GM12878 (cell line): ENCODE measurements at places on chromosomes 3 and 15. TPM values are rescaled to one million over a fixed set of nuclear protein-coding genes. Genes with fewer than 3 reads are reported as not detected.

- H3K36me3 ChIP-seq = no peaks in the 10 kb centered on the region
- H3K4me1 ChIP-seq = no peaks in the 10 kb centered on the region
- H3K27ac ChIP-seq = no peak overlapping the region
- H3K27me3 ChIP-seq = no peaks in the 10 kb centered on the region
- DNase-seq = no peak
- H3K4me3 ChIP-seq = no peak overlapping the region
Observed at GRCh38 chr3:138011722-138012121, 1.8 kb downstream of the CLDN18 start.

DNA sequence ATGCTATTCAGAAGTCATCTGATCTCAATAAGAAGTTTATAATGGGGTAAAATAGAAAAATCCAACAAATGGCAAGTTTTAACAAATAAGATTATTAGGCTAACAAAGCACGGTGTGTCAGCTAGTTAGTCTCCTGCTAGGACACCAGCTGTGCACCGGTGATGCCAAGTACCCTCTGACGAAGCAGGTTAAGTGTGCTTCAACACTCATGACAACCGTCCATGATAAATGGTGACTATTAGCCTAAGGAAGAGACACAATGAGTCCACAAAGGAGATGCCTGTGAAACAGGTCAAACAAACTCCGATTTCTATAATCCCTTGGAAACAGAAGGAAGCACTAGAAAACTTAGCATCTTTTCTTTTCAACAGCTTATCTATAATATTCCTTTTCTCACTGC is 36.5 kb downstream of the ATP13A3 start:
- H3K4me3 ChIP-seq = no peak overlapping the region
- peaks cover 6% of the 10 kb centered on the region for H3K4me1 ChIP-seq
- H3K27ac ChIP-seq = no peak overlapping the region

FGF7 gene
- polyA plus RNA-seq = 0.23 TPM in 1 of 2 replicates, not detected in the other

EOMES gene
- polyA plus RNA-seq = 2.2 and 2.5 TPM in 2 replicates

LCTL gene
- 0.34 and 0.76 TPM in 2 replicates for polyA plus RNA-seq

DNA sequence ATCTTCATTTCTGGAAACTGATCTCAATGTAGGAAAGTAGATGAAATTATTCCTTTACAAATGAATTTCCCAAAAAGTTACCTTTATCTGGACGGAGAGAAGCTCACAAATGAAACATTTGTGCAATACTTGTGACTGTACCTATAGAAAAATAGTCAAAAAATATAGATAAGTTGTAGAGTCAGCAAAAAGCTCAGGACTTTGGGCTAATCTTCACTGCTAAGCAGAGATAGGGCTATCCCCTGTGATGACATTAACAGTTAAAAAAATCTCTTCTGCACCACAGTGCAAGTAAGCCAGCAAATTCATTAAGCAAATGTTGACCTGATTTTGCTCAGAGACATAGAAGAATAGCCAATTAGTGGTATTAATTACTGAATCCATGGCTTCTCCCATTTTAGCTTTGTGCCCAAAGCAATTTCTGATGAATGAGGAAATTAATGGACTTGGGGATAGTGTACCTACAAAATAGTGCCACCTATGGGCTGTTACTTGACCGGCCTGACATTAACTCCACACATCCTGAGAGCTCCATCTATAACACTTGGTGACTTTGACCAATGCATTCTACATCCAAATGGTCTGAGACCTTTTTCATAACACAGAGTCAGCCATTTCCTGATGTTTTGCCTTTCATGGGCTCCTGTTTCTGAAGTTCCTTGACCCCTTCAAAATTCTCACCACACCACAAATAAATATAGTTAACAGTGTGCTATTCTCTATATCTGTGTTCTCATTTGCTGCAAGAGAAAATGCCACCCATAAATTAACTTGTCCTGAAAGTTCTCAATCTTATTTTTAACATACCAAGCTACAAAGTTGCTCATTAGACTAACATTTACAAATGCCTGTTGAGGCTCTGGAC is 105.0 kb downstream of the SSR3 start:
- no peak overlapping the region for H3K4me3 ChIP-seq
- no peak overlapping the region for H3K27ac ChIP-seq
- DNase-seq = no peak
- H3K27me3 ChIP-seq = no peaks in the 10 kb centered on the region; the same call in 1 of the 2 replicates
- H3K36me3 ChIP-seq = no peaks in the 10 kb centered on the region

- H3K4me3 ChIP-seq = peak overlapping the region; percentile 69
- H3K4me1 ChIP-seq = peaks cover 36% of the 10 kb centered on the region
Observed at GRCh38 chr15:64045774-64046420, 388 bp downstream of the DAPK2 start.

GRCh38 chr3:140187656-140188221 is 252.8 kb downstream of the CLSTN2 start:
- H3K27ac ChIP-seq = no peak overlapping the region
- H3K36me3 ChIP-seq = no peaks in the 10 kb centered on the region
- no peak for DNase-seq
- H3K4me3 ChIP-seq = no peak overlapping the region
- H3K27me3 ChIP-seq = no peaks in the 10 kb centered on the region

DNA sequence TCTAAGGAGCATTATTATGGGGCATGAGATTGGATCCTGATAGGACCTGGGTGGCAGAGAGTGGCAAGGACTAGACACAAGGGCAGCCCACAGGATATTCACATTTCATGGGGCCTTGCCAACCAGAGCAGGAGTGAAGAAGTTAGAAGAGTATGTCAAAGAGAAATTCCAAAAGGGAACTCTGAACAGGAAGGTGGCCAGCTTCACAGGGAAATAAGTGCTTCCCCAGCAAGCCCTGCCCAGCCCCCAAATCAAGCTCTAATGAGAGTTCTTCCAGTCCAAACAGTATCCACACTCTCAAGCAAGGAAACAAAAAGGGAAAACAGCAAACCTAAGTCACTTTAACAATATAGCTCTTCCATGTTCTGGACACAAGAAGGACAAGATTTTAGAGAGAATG is 130.2 kb upstream of the COL8A1 start:
- H3K4me1 ChIP-seq = peaks cover 6% of the 10 kb centered on the region; the same call in 1 of the 2 replicates
- H3K36me3 ChIP-seq = no peaks in the 10 kb centered on the region
- H3K27me3 ChIP-seq = no peaks in the 10 kb centered on the region
- H3K27ac ChIP-seq = no peak overlapping the region

LRTM1 gene
- not detected in 2 replicates for polyA plus RNA-seq

DNA sequence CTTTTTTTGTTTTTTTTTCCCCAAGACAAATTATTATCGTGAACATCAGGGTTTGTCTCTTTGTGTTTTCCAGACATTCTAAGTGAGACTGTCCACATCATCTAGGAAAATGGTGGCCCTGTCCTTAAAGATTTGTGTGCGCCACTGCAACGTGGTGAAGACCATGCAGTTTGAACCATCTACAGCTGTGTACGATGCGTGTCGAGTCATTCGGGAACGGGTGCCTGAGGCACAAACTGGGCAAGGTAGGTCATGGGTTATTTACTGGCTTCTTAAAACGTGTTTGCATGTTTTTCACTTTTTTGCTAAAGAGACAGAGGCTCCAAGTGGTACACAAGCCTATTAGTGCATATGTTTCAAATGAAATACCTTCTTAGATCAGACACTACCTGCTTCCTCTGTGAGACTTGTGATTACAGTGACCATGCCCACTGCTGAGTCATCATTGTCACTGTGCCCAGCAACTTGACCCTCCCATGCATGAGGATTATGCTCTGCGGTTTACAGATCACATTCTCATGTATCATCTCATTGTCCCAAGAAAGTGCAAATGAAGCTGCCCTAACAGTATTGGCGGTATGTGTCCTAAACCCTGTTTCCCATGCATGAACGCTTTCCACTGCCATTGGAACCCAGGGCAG is 395.2 kb upstream of the TPM1 start:
- H3K36me3 ChIP-seq = no peaks in the 10 kb centered on the region
- H3K4me3 ChIP-seq = no peak overlapping the region
- no peak for DNase-seq
- no peaks in the 10 kb centered on the region for H3K27me3 ChIP-seq
- peaks cover 20% of the 10 kb centered on the region for H3K4me1 ChIP-seq

DNA sequence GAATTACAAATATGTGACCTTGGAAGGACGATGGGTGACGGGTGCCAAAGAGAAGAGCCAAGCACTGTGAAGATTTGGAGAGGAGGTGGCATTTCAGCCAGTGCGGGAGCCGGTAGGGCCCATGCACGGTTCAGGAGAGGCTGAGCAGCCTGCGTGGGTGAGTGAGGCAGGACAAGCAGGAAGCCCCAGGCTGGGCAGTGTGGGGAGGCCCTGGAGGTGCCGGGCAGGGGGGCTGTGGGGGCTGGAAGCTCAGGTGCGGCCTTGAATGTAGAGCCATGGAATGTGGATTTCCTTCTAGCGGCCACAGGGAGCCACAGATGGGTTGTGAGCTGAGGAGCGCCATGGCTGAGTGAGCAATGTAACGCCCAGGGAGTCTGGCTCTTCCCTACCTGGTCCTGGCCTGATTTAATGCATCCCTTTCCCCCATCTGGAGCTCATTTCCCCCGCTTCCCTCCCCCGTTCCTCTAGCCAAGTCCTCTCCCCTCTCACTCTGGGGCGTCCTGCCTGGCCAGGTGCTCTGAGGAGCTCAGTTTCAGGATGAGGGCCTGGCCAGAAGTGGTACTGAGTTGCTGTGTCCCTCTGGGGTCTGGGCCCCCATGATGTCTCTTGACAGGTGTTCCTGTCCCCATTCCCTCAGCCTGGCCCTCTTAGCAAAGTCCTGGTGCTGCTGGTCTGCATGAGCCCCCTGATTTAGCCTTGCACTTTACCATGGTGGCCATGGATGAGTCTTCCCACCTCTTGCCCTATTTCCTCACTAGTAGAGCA is 41.8 kb upstream of the IQSEC1 start:
- DNase-seq = no peak
- no peak overlapping the region for H3K27ac ChIP-seq
- no peak overlapping the region for H3K4me3 ChIP-seq
- H3K36me3 ChIP-seq = no peaks in the 10 kb centered on the region
- H3K4me1 ChIP-seq = peaks cover 13% of the 10 kb centered on the region
- H3K27me3 ChIP-seq = no peaks in the 10 kb centered on the region

- H3K27ac ChIP-seq = no peak overlapping the region
- no peak overlapping the region for H3K4me3 ChIP-seq
- DNase-seq = no peak
- no peaks in the 10 kb centered on the region for H3K36me3 ChIP-seq
- H3K27me3 ChIP-seq = peaks cover 2% of the 10 kb centered on the region; the same call in 1 of the 2 replicates
Observed at GRCh38 chr3:45319231-45319995, 69.0 kb upstream of the LARS2 start.

ISL2 gene
- not detected in 2 replicates for polyA plus RNA-seq

DNA sequence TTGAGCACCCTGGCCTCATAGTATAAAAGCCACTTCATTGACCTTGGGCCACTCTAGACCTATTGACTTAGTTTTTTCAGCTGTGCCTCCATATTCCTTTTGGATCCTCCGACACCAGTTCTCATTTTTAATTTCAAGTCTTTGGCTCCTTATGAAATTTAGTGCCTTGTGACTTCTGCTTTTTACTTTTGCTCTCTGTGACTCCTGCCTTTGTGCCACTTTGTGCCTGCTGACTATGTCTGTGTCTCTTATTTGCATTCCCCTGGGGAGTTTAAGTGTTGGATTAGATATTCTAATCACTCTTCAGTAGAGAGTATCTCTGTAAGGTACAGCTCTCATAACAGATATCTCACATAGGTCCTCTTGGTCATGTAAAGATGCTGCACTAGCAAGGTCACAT is 39.6 kb upstream of the GPR149 start:
- H3K36me3 ChIP-seq = no peaks in the 10 kb centered on the region
- H3K4me3 ChIP-seq = no peak overlapping the region
- no peaks in the 10 kb centered on the region for H3K27me3 ChIP-seq
- H3K4me1 ChIP-seq = no peaks in the 10 kb centered on the region
- DNase-seq = no peak

TRPM1 gene
- polyA plus RNA-seq = not detected in 2 replicates

NPHP3 gene
- 1.1 and 2.1 TPM in 2 replicates for polyA plus RNA-seq

DNA sequence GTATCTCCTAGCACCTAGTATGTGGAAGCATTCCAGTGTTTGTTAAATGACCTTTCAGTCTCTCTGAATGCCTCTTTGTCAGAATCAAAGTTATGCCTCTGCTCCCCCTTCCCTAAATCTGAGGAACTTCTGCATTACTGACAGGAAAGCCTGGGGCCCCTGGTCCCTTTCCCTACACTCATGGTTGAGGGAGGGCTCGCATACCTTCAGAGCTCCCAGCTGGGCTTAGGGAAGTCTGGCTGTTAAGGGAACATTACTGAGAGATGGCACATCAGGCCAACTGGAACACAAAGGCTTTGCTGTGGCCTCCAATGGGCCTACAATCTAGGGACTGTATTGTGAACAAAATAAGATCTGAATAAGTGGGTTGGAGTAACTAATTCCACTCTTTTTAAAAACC is 10.3 kb downstream of the PKM start:
- no peaks in the 10 kb centered on the region for H3K27me3 ChIP-seq
- no peak for DNase-seq
- peaks cover 26% of the 10 kb centered on the region for H3K4me1 ChIP-seq

- H3K27ac ChIP-seq = no peak overlapping the region
- peaks cover 9% of the 10 kb centered on the region for H3K27me3 ChIP-seq
- no peak for DNase-seq
- no peaks in the 10 kb centered on the region for H3K36me3 ChIP-seq
Observed at GRCh38 chr3:126213379-126214028, 33.1 kb upstream of the ALDH1L1 start.

DNA sequence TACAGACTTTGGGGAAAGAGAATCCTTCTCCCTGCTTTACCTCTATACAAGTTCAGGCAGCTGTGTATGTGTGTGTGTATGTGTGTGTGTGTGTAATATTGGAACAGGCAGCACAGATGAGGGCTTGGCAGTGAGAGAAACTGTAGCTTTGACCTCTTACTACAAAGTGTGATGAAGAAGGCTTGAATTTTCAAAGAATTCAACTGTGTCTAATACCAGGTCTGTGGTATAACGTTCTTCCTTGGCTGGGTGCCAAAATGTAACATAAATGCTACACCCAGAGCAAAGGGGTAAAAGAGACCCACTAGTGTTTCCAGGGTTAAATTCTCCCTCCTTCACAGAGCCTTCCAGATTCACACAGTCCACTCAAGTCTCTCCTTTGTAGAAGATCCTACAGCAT is 51.1 kb downstream of the CHST2 start:
- no peaks in the 10 kb centered on the region for H3K27me3 ChIP-seq
- H3K36me3 ChIP-seq = no peaks in the 10 kb centered on the region
- H3K27ac ChIP-seq = peak overlapping the region; percentile 82
- peaks cover 39% of the 10 kb centered on the region for H3K4me1 ChIP-seq
- no peak overlapping the region for H3K4me3 ChIP-seq

GRCh38 chr3:171005648-171006047 is 20.9 kb downstream of the SLC2A2 start:
- no peak overlapping the region for H3K4me3 ChIP-seq
- DNase-seq = no peak
- H3K27ac ChIP-seq = no peak overlapping the region
- H3K27me3 ChIP-seq = no peaks in the 10 kb centered on the region

GRCh38 chr3:77412021-77412438 is 372.1 kb downstream of the ROBO2 start:
- no peaks in the 10 kb centered on the region for H3K4me1 ChIP-seq
- no peak overlapping the region for H3K27ac ChIP-seq
- no peak for DNase-seq
- H3K27me3 ChIP-seq = no peaks in the 10 kb centered on the region
- no peak overlapping the region for H3K4me3 ChIP-seq

- no peak for DNase-seq
- no peaks in the 10 kb centered on the region for H3K36me3 ChIP-seq
- no peak overlapping the region for H3K4me3 ChIP-seq
- H3K4me1 ChIP-seq = 0 out of 2 replicates have a peak, but pooled peaks cover 4% of the 10 kb centered on the region
- H3K27ac ChIP-seq = no peak overlapping the region
Observed at GRCh38 chr3:128991355-128991895, 2.5 kb downstream of the CFAP92 start.

- DNase-seq = no peak
- no peaks in the 10 kb centered on the region for H3K36me3 ChIP-seq
- H3K27ac ChIP-seq = no peak overlapping the region
- no peak overlapping the region for H3K4me3 ChIP-seq
- peaks cover 3% of the 10 kb centered on the region; the same call in 1 of the 2 replicates for H3K4me1 ChIP-seq
- no peaks in the 10 kb centered on the region for H3K27me3 ChIP-seq
Observed at GRCh38 chr3:114942773-114943172, 204.3 kb downstream of the ZBTB20 start.
